GM13977 (cell line): ENCODE measurements at places on chromosomes 16 and 17.
A peak's percentile ranks its signal among the peaks of the same experiment; 100 is the strongest.

DNA sequence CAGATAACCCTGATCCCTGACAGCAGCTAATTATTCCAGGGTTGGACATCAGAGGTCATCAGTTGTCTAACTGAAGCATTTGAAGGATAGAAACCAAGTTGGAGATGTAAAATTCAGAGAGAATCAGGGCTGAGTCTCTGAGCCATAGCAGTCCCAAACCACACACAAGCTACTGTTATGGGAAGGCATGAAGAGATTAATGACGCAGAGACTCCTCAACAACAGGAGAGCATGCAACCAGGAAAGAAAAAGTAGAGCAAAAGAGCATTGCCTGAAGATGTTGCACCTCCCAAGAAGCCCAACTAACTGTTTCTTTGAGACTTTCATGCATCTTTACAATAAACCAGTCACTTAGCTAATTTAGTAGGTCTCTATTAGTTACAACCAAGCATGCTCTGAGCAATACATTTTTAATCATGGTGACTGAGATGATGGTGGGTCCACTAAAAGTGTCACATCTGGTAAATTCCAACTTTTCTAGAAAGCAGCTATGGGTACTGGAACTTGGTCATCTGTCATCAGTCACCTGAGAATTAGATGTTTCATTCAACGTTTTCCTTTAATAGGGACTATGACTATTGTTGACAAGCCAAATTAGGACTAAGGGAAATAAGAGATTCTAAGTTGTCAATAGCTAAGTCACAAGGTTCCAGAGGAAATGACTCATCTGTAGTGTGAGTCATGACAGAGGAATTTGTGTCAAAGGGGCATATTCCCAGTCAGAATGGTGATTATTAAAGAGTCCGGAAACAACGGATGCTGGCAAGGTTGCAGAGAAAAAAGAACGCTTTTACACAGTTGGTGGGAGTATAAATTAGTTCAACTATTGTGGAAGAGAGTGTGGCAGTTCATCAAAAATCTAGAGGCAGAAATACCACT is 239.8 kb downstream of the CHD9NB start:
- no peak for DNase-seq

GRCh38 chr16:62954144-62955032 is 918.1 kb upstream of the CDH8 start:
- DNase-seq, result no peak

DNA sequence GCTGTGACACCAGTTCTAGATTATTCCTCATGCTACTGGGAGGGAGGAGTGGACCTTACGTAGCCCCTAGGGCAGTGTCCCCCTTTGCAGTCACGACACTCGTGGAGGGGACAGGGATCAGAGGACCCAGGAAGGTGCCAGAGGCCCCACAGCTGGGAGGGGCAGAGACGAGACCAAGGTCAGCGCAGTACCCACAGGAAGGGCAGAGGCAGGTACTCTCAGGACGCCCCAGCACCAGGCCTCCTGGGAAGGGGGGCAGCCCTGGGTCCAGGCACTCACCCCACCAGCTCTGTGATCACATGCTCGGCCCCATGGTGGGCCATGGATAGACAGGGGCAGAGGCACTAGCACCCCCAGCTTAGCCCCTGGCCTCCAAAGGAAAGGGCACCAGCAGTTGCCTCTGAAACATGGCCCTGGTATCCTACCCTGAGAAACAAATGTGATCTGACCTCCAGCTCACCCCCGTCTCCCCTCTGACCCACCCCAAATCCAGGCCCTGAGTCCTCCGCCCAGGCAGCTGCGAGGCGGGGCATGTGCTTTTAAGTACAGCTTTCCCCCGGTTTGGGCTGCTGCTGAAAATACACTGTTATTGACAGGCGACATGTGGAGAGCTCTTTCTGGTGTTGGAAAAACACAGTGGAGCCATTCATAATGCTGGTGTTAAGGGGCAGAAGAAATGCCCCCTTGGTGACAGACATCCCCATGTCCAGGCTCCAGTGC is 361.9 kb downstream of the C16orf95 start:
- DNase-seq, result no peak

- DNase-seq, result peak; percentile 7
Observed at GRCh38 chr17:38507921-38508569, 79.8 kb downstream of the ARHGAP23 start.

- no peak for DNase-seq
Observed at GRCh38 chr16:78376452-78376851, 277.0 kb downstream of the WWOX start.
